ENCODE measurements at places on chromosomes 16 and 17.

DNA sequence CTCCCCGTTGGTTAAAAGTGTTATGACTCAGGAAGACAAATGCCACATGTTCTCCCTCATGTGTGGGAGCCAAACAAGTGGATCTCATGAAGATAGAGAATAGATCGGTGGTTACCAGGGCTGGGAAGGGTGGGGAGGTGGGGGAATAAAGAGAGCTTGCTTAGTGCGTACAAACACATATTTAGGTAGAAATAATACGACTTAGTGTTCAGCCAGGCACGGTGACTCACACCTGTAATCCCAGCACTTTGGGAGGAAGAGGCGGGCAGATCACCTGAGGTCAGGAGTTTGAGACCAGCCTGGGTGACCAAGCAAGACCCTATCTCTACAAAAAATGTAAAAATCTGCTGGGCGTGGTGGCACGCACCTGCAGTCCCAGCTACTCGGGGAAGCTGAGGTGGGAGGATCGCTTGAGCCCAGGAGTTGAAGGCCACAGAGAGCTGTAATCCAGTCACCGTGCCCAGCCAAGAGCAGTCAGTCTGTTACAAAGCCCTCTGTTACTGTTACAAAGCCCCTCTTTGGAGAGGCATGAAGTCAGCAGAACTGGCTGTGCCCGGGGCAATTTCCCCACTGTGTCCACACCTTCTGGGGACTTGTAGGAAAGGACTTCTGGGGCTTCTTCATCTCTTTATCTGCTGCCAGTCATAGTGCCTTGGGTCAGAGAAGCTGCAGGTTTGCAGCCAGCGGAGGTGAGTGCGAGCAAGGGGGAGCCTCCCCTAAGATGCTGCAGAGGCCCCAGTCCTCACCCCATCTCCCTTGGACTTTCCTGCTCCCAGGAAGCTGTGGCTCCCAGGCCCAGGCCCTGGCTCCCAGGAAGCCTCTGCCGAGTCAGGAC lies 4.3 kb upstream of the ALDH3A1 start:
- DNase-seq: no peak

GRCh38 chr17:35607239-35607847 lies 20.2 kb downstream of the AP2B1 start:
- DNase-seq: no peak

GRCh38 chr16:85782451-85782850 lies 16.9 kb downstream of the EMC8 start:
- no peak for DNase-seq

DNA sequence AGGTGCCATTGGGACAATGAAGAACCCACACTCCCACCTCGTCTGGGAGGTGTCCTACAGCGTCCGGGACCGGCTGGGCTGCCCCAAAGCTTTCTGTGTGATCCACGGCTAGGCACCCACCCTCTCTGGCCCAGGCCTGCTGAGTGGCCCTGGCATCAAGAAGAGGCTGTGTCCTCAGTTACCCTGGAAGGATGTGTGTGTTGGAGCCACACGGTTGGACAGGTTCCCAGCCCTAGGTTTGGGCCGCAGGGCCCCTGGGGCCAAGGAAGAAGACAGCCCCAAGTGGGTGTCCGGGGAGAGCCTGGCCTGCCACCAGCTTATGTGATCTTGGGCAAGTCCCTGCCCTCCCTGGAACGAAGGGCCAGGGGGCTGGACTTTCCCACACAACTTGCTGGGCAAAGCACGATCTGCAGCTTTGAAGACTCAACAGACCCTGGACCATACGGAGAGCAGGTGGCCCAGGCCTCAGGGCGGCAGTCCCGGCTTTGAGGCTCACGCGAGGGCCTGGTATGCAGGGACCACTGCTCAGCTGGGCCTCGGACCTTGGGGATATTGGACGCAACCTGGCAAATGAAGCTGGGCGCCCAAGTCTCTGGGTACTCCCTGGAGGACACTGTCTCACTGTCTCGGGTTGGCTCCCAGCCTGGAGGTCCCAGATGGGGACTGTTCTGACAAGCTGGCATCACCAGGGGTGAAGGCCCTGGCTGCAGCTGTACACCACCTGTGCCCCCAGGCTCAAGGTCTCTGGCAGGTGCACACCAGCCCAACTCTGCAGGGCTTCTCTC lies 17.5 kb downstream of the MYBBP1A start:
- DNase-seq: no peak

DNA sequence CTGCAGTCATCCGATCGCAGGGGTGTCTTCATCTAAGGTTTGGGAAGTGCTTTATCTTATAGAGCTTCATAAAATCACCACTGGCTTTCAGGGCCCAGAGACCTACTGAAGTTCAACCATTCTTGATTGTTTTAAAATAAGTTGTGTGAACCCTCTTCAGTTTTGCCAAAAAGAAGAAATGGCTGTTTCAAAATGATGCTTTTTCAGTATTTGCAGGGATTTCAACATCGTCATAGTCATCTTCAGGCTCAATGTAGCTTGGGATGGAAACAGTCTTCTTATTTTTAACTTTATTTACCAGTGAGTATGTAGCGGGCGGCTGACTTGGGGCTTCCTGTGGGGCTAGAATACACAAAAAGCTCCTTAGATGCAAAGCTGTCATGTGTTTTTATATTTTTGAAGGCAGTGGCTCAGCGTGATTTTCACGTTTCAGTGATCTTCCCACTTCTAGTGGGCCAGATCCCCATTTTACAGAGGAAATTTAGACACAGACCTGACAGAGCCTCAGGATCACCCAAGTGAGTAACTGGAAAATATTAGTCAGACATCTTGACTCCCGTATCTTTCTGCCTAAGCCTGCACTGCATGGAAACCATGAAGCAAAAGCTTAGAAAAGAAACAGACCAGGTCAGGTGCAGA lies 19.1 kb upstream of the ZNF594 start:
- DNase-seq: no peak
